ENCODE measurements at places on chromosomes 6 and 20.

DNA sequence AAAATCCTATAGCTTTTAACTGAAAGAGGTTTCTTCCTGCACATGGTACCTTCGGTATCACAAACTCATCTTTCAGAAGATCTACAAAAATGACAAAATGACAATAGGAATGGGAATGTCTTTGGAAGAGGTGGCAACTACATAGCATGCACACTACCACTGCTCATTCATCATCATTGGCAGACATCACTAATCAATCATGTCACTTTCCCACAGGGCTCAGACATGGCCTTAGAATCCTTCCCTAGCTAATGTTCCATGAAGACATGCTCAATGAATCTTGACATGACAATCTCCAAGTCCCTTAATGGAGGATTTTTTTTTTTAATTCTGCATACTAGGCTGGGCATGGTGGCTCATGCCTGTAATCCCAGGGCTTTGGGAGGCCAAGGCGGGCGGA lies 3.2 kb upstream of the PGC start:
- DNase-seq: no peak

DNA sequence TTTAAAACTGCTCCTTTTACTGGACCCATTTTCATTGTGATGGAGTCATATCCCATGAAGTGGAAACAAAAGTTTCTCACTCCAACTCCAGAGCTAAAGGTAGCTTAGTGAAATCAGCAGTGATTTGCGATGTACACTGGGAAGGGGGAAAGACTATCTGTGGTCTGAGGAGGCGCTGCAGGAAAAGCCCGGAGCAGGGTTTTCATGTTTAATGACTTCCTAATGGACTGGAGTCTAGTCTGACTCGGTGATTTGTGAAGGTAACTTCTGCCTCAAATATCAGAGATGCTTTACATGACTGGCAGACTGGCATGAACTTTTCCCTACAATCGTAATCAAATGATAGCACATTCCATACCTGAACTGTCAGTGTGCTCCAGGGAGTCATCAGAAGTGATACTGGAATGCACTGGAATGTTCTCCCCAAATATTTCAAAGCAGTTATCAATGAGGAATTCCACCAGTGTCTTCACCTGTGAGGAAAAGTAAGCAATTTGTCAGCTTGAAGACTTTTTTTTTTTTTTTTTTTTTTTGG lies 7.0 kb downstream of the TAGAP start:
- DNase-seq: no peak

DNA sequence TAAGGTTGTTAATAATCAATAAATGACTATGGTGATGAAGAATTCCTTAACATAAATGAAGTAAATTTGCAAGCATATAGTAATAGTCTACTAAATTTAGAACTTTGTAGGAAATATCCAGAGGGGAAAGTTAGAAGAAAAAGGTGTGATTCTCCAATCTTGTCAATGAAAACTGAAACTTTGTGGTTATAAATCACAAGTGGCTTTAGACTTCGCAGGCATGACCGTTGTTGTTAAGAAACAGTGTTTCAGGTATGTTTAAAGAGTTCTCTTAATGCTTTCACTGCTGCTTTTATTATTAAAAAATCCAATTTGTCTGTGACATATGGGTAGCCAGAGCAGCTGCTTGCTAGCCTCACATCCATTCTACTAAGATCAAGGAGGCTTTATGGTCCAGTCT lies 475.6 kb upstream of the ADGRB3 start:
- no peak for DNase-seq

- no peak for DNase-seq
These were observed 10.4 kb upstream of the PLG start for GRCh38 chr6:160691617-160692016.

DNA sequence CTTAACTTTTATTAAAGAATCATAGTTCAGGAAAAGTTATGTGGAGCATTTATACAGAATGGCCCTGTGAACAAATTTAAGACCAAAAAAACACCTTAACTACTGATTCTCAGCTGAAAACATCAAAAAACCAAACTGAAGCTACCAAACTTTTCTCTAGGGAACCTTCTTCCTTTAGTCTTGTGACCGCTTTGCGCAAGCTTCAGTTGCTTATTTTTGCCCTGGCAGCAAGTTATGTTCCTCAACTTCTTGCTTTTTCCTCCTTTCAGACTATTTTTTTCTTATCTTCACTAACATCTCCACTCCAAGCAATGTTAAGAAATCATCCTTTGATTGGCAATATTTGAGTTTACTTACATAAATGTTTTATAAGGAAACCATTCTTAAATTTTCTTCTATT lies 100.1 kb downstream of the MYB start:
- DNase-seq: no peak

GRCh38 chr20:4569092-4569491 lies 152.6 kb upstream of the PRND start:
- DNase-seq: no peak

DNA sequence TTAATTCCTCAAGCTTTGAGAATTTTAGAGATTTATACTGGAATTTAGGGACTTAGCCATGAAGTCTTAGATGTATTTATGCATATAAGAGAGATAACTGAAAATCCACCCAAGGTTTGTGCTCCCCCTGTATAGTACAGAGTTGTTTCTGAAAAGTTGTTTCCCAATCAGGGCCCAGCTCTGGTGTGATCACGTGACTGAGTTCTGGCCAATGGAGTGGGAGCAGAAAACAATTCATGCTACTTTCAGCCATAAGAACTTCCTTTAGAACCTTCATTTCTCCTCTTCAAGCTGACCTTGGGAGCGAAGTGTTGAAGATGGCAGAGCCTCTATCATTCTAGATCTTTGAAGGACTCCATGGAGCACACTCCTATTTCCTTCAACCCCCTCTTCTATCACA lies 151.0 kb downstream of the RCAN2 start:
- no peak for DNase-seq

- DNase-seq: peak; percentile 27
These were observed 29.2 kb downstream of the C6orf58 start for GRCh38 chr6:127606131-127606562.

DNA sequence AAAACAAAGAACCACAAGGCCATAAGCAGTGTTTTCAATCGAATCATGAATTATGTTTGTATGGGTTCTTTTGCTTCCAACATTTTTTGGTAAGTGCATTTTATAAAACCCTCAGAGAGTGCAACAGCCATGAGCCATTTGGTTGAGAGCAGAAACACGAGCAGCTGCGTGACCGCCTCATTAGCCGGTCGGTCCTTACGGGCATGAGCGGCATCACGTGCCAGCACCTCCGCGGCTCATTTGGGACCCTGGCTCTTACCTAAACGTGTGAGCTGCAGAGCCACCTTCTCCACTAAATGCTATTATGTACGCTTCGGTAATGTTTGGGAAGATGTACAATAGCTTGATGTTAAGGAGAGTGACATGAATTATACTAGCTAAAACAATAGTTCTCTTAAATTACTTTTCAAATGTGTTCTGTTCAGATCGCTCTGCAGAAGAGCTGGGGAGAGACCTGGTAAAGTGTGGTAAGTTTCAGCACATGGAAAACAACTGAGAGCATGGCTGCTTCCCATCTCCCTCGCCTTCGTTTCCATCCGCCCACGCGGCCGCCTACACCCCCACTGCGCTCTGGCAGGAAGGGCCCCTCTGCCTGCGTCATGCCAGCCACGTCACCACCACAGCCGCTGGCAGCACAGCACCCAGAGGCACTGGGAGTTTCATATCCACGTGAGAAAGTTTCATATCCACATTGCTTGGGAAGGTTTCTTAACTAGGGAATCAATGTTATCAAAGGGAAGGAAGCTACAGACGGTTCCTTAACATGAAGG lies 23.7 kb upstream of the PDE10A start:
- DNase-seq: no peak

GRCh38 chr6:28081486-28081751 lies 1.1 kb downstream of the ZNF165 start:
- DNase-seq: no peak

DNA sequence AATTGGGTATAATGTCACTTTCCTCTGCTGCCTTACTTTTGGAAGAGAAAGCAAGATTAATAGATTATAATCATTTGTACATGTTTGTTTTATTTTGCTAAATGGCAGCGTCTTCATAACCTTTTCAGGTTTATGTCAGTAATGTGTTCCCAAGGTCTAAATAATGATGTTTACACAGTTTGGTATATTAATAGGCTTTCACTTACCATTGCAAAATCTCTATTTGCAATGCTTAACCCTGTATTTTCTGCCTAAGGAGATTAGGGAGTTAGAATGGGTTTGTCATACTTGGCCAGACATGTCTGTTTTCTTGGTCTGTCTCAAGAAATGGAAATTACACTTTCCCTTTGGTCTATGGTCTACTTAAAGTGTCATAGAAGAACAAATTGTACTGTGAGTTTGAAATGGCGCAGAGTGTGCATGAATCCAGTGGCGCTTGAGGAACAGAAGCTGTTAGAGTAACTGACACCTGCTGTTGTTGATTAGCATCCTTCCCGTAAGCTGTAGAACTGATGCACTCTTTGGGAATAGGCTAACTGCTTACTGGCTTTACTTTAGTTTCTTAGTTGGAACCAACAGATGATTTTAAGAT lies 261.1 kb downstream of the SAMD5 start:
- no peak for DNase-seq

DNA sequence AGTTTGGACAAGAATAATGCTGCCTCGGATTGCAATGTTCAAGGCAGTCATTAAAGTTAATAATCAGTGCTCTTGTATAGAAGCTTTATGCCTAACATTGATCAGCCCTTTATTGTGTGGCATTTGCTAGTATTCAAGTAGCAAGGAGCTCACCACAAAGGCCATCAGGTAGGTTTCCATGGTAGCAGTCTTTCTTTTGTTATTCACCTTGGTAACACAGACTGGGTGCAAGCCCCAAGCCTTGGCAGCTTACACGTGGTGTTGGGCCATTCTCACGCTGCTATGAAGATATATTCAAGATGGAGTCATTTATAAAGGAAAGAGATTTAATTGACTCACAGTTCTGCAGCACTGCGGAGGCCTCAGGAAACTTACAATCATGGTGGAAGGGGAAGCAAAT lies 149.3 kb downstream of the ADAT2 start:
- DNase-seq: no peak

GRCh38 chr20:26243731-26244130 lies 547.1 kb upstream of the ZNF337 start:
- DNase-seq: no peak

DNA sequence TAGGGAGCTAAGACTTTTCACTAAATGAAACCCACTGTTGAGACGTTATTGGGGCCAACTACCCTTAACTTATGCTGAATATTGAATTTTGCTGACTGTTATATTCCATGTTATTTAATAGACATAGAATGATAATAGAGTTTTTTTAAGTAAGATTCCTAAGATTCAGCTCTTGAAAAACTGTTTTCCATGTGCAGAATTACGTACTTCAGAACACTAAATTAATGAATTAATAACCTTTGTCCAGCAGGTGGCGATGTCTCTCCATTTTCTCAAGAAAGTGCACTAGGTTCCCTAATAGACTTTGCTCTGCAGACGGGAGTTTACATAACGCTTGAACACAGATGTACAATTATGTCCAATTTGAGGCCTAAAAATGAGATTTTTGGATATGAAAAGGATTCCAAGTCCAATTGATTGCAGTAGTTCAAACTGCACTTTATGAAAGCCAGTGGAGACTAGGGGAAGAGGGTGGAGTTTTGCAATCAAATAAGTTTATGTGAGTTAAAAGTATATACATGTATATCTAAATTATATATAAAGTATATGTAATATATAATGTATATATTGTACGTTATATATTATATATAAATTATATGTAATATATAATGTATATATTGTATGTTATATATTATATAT lies 282.1 kb downstream of the UST start:
- DNase-seq: peak; percentile 85

DNA sequence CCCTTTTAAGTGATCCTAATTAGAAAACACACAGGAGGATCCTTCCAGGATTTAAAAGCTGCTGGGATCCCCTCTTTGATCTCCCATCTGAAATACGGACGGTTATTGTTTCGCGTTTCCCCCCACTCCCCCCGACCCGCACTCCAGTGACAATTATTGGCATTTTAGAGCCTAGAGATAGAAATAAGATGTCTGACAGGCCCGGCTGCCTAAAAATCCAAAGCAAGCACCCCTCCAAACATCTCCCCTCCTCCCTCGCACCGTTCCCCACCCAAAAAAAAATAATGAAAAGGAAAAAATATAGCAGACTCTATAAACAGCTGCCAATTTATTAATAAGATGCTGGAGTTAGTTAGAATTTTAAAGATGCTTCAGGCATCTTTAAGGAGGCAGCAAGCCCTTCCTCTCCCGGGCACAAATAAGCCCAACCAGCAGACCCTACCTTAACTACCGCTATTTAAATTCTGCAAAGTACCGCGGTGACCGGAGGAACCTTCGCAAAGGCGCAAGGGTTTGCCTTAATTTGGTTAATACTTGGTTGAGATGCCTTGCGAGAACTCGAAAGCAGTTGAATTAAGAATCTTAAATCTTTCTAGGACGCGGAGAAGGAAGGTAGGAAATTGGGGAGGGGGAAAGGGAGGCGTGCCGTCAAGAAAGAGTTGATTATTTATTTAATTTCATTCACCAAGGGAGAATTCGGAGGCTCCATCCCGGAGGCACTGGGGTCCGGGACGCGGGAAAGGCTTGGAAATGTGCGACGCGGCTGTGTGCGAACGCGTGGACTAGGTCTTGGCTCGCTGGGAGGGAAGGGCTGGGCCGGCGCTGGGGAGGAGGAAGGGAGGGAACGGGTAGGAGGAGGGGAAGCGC lies 1.5 kb upstream of the ISM1 start:
- DNase-seq: no peak

GRCh38 chr6:45415315-45415714 lies 37.6 kb upstream of the SUPT3H start:
- no peak for DNase-seq

- no peak for DNase-seq
These were observed 967 bp downstream of the KIAA0408 start for GRCh38 chr6:127458222-127458621.

- DNase-seq: no peak
These were observed 94.5 kb upstream of the BTN3A2 start for GRCh38 chr6:26270486-26270861.

- no peak for DNase-seq
These were observed 88.9 kb downstream of the ARMC2 start for GRCh38 chr6:108937170-108937569.

DNA sequence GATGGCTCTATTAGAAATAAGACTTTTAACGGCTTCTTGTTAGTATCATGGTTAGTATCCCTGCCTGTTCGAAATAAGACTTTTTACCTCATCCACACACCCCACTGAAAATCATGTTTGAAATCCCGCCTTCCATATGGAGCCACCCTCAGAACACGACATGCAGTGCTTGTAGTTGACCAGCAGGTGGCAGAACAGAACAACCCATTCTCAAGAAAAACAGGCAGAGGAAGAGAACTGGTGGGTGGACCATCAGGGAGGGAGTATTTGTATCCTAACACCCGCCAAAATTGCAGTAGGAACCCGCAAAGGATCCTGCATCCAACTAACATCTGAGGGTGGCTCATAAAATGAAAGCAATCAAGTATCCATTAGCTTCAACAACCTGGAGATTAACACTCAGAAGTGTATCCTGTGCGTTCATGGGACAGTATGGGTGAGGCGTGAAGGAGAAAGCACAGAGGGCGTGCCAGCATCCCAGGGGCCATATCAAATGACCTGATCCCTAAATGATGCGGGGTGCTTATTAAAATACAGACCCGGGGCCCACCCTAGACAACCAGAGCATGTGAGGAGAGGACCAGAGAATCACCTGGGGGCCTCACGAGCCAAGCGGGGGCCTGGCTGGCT lies 89.6 kb upstream of the NHSL1 start:
- no peak for DNase-seq
